NCI-H187 (cell line): ENCODE measurements at places on chromosomes 1 and 21.

GRCh38 chr1:110529011-110529410 lies 10.0 kb upstream of the KCNA10 start:
- DNase-seq, result no peak

DNA sequence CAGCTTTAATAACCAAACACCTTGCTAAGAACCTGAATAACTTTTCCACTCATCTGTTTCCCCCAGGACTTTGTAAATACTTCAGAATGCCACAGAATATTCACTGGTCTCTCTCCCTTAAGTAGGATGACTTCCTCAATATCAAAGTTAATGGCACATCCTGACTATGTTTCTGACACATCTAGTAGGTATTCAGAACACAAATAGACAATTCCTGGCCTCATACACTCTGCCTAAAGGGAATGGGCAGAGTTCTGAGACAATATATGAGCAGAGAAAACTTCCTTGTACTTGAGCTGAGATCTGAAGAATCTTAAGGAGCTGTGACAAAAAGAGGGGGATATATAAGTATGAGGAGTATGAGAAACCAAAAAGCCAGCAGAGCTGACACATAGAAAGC lies 34.8 kb downstream of the ANKRD13C start:
- no peak for DNase-seq

DNA sequence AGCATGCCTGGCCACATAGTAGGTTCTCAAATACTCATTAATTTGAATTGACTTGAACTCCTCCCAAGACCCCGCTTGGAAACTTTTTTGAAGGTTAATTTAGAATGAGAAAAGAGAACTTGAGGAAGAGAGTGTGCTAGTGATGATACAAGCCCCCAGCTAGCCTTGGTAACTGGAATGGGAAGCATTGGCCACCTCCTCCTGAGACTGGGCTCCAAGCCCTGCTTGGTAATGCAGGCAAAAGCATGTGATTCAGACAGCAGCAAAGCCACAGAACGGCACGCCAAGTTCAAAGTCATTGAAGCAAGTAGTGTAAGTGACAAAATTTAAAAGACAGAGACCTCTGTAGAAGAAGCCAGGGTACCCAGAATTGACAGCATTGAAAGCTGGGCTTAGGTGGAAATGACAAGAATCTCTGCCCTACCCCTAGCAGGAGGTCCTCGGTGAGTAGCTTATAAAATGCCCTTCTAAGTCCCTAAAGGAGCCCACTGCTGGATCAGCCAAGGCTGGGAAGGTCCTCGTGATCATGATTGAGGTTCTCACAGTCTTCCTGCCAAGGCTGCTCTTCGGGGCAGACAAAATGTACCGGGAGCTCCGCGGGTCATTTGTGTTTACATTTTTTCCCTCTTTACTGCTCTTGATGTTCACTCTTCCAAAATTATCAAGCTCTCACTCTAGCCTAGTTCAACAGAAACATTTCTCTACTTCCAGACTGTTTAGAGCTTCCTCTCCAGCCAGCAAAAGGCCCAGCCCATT lies 99.4 kb downstream of the TSEN15 start:
- DNase-seq, result no peak

DNA sequence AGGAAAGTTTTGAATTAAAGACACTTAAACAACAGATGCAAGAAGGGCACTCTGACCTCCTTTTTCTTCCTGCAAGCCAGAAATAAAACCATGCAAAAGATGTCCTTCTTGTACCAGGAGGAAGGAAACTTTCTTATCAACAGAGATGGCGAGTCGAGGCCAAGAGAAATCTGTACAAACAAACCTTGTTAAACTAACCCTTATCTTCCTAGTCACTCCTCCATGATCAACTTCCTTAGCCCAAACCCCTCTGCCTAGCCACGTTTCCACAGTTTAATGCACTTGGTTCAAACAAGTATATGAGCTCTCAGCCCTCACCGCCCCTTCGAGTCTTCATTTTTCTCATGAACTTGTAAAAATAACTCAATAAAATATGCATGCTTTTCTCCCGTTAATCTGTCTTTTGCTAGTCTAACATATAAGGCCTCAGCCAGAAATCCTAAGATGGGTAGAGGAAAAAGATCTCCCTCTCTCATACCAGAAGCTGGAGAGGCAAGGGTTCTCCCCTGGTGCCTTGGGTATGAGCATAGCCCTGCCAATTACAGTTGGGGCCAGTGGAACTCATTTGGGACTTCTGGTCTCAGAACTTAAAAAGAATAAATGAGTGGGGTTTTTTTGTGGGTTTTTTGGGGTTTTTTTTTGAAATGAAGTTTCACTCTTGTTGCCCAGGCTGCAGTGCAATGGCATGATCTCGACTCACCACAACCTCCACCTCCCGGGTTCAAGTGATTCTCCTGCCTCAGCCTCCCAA lies 141.7 kb upstream of the SOD1 start:
- no peak for DNase-seq

DNA sequence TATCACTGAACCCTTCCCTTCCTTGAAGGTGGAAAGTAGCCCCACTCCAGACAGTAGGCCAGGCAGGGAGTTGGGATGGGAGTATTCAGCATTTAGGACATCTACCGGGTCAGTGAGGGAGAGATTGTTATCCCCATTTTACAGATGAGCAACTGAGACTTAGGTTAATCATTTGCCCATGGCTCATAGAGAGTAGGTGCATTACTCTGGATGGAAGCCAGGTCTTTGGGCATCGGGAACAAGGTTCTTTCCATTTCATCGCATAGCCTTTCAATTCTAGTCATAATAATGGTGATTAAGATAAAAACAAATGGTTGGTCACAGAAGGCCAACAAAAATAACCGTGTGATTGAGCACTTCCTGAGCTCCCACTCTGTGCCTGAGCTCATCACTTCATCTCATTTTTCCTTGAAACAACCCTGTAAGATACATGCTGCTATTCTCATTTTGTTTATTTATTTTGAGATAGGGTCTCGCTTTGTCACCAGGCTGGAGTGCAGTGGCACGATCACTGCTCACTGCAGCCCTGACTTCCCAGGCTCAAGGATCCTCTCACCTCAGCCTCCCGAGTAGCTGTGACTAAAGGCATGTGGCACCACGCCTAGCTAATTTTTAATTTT lies 64.8 kb downstream of the NAV1 start:
- DNase-seq, result no peak

- DNase-seq, result no peak
These were observed 11.3 kb downstream of the CCDC24 start for GRCh38 chr1:44002606-44003157.

GRCh38 chr1:232477728-232478127 lies 152.2 kb downstream of the SIPA1L2 start:
- no peak for DNase-seq

DNA sequence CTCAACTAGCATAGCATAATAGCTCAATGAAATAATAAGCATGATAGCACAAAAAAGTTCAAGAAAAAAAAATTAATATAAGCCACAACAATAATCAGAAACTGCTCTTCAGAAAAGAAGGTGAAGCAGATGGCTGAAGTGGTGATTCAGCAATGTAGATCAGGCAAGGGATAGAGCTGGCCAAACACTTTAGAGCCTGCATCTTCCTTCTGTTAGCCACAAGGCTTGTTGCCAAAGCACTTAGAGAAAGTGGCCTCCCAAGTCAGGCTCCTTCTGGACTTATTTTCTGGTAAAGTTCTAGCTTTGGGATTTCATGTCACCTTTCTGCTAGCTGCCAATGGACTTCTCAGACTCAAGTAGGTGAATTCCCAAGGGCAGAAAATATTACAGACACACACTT lies 60.3 kb upstream of the C1orf87 start:
- no peak for DNase-seq

DNA sequence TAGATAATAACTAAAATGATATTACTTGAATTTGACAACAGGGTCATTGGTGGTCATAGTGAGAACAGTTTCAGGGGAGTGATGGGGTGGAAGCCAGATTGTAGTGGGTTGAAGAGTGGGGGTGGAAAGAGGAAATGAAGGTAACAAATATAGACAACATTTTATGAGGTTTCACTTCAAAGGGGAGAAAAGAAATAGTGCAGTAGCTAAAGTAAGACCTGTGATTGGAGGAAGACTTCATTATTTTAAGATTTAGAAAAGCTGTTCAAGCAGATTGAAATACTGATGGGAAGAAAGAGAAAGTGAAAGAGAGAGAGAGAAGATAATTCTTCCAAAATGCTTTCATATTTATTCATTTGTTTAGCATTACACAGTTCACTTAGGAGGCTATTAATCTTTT lies 52.0 kb upstream of the KCNA3 start:
- DNase-seq, result no peak

- DNase-seq, result no peak
These were observed 989 bp upstream of the ETV3 start for GRCh38 chr1:157139052-157139715.

DNA sequence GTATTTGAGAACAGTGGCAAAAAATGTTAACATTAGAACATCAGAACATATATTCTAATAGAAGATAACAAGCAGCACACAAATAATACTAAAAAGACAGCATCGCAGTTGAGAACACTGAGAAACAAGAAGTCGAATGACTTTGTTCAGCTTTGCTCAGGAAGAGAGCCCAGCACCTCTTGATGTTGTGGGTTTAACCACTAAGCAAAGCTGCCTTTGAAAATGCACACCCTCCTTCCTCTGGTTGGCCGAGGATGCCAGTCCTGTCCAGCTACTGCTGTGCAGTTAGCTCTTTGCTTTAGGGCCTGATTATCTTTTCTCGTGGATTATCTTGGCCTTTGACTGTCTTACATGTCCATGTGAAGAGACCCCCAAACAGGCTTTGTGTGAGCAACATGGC lies 60.5 kb downstream of the SPATA46 start:
- no peak for DNase-seq

DNA sequence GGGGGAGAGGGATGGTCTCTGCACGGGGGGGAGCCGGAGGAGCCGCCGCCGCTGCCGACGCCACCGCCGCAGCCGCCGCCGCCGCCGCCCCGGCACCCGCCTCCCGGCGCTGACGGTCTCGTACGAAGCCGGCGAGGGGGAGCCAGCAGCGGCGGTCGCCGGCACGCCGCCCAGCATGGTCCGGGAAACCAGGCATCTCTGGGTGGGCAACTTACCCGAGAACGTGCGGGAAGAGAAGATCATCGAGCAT lies 311 bp downstream of the SPEN start:
- no peak for DNase-seq

GRCh38 chr1:164562511-164562910 lies 3.5 kb downstream of the PBX1 start:
- no peak for DNase-seq

- peak; percentile 23 for DNase-seq
These were observed 1.5 kb downstream of the AJAP1 start for GRCh38 chr1:4655674-4656532.

DNA sequence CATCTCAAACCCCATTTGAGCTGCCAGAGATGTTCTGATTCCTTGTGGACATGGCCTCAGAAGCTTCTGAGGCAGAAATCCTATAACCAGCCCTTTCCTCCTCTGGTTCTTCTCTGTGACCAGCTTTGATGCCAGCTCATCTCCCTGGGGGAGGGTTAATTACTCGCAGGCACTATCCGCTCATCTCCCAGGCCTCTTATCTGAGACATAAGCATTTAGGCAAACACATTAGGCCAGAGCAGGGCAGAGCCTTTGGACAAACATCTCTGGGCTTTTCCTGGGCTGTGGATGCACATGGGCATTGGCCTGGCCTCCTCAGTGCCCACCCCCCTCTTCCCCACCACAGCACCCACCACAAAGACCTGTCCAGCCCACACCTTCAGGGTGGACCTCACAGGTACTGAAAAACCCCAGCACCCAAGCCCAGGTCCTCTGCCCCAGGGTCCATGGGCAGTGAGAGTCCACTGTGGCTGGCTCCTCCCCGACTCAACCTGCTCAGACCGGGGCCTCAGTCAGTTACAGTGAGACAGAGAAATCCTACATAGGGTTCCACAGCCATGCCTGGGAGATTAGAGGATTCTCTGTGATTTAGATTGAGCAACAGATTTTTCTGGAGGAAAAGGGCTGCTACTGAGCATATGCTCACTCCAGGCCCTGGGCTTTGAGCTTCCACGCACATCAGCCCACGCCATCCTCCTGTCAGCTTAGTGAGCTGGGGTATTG lies 26.9 kb downstream of the IGSF21 start:
- peak; percentile 44 for DNase-seq

DNA sequence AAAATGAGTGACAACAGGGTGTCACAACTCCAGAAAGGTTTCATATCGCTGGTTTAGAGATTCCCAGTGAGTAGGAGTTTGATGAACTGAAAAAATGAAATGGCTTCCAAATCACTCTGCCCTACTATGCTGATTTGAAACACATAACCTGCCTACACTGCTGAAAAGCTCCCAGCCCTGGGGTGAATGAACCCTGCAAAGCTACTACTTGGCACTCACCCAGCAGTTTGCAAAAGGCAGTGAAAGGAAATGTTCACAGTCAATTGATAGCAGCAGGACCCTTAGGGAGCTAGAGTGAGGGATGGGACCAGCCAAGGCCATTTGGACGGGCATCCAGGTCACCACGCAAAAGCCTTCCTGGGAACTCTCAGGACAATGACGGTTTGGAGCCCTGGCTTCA lies 44.4 kb upstream of the SRP9 start:
- no peak for DNase-seq

DNA sequence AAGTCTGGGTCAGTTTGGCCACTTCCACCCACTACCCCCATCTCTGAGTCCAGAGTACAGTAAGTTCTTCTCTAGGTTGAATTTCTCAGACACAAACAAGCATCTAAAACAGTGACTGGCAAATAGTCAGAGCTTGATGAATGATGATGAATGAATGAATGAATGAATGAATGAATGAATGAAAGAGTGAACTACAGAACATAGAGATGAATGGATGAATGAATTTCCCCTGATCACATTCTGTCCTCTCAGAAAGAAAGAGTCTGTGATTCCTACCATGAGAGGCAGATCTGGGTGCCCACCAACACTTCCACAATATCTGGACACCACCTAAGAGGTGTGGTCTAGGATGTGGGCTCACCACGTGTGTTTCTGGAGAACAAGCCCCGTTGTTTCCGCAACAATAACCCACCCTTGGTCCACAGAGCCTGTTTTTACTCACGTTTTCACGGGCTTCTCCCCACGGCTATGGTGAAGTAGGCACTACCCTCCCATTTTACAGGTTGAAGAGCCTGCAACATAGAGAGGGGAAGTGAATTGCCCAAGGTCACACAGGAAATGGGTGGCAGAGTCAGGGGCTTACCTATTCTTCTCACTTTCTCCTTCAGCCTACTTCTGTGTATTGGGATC lies 40.2 kb upstream of the IFFO2 start:
- DNase-seq, result no peak

GRCh38 chr1:111837393-111837792 lies 81.7 kb downstream of the DDX20 start:
- no peak for DNase-seq
